HT-29 (cell line): ENCODE measurements at places on chromosomes 3 and 15.

DNA sequence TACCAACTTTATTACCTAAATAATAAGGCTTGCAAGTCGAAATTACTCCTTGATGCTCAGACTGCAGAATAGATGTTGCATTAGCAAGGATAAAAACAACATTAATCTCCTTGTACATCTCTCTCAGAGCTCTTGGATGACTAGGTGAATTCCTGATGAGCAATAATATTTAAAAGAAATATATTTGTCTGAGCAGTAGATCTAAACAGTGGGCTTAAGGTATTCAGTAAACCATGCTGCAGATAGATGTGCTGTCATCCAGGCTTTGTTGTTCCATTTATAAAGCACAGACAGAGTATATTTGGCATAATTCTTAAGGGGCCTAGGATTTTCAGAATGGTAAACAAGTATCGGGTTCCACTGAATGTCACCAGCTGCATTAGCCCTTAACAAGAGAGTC is 257.1 kb downstream of the TUSC7 start:
- DNase-seq: no peak

- no peak for DNase-seq
These were observed 22.6 kb downstream of the MEIS2 start for GRCh38 chr15:37077623-37078351.

DNA sequence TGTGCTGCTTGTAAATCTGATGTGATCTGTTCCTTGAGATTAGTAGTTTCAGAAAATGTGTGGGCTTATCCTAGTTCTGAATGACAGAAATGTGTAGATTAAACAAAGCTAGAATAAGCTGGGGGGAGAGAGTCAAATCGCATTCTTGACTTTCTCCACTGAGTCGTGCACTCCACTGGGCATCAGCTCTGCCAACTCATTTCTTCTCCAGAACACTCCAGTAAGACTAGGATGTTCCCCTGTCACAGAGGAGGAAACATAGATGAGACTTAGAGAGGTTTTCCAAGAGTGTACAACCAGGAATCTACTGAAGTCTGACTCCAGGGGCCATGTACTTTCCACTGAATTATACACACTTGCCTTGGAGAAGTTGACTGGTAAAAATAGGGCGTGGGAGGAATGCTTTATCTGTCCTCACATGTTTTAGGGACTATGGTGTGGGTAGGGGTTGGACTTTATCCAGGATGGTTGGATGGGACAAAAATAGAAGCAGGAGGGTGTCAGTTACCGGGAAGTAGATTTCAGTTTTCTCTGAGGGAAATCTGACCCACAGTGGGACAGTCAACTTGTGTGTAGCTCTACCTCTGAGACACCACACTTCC is 298.2 kb downstream of the UBE2E2 start:
- DNase-seq: no peak

- no peak for DNase-seq
These were observed 34.0 kb downstream of the SPTSSB start for GRCh38 chr3:161337311-161337710.

DNA sequence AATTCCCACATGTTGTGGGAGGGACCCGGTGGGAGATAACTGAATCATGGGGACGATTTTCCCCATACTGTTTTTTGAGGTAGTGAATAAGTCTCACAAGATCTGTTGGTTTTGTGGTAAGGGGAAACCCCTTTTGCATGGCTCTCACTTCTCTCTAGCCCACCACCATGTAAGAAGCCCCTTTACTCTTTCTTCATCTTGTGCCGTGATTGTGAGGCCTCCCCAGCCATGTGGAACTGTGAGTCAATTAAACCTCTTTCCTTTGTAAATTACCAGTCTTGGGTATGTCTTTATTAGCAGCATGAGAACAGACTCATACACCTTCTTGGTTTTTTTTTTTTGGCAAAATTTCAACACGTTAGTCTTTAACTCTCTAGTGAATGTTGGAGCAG is 18.1 kb downstream of the ARL8B start:
- no peak for DNase-seq

DNA sequence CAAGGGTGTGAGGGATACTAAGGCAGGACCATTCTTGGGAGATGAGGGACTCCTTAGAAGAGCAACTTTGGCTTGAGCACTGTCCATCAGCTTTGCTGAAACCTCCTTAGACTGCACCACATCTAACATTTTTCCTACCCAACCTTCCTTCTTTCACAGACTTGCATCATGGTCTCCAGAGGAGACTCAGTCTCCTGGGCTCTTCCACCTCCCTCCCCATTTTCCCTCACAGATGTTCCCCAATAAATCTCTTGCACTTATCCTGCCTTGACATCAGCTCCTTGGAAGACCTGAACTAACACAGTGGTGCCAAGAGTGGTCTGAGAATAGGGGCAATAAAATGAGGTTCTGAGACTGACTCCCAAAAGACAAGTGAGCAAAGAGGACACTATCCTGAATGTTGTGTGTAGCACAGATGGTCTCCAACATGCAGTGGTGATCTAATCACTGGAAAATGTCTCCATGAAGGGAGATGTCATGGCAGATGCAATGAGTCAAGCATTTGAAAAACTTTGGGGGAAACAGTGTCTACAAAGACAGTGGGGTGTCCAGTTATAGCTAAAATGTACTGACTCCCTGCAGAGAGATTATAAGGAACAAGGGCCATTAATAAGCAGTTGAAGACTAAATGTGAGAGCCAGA is 26.0 kb upstream of the BOC start:
- no peak for DNase-seq

GRCh38 chr3:8606701-8607231 is 37.8 kb downstream of the SSUH2 start:
- DNase-seq: no peak

GRCh38 chr15:85443046-85443445 is 62.6 kb downstream of the AKAP13 start:
- no peak for DNase-seq

DNA sequence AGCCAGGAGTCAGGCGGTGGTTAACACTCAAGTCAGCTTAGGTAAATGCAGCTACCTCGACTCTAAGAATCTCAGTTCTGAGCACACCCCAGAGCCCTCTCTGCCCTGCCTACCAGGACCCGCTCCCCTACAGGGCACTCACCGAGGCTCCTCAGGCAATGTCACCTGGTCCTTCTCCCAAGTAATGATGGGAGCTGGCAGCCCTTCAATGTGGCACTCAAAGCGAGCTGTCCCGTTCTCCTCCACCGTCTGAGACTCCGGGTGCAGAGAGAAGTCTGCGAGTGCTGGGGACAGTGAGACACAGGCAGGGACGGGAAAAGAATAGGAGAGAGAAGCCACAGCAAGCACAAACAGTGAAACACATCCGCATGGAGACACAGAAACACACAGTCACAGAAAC is 12.7 kb downstream of the IGDCC4 start:
- DNase-seq: no peak

DNA sequence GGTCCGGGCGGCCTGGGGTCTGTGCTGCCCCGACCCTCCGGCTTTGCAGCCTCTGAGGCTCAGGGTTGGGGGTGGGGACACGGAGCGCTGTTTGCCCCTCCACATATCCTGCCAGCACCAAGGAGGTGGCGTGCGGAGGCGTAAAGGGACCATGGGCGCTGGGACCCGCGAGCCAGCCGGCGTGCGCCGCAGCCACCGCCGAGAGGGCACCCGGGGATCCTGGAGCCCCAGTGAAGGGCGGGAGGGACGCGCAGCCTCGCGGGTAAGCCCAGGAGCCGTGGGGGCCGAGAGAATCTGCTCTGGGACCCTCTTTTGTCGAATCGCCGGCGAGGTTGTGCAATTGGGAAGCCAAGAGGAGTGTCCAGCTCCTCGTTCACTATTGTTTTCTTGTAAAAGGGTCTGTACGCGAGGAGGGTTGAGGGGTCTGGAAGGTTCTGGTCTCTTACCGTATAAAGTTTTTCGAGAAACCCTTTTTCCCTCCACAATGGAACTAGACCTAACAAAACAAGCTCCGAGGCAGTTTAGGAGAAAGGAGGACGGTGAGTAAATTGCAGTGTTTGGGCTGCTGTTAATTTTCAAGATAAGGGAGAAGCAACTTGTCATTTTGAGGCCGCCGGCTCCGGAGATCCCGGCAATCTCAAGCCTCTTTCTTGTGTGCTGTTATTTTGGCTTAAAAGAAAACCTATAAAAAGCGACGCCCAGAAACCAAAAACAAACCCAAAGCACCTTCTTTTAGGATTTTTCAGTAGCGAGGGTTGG is 29.9 kb upstream of the ST3GAL6 start:
- no peak for DNase-seq

GRCh38 chr15:76335307-76336253 is 993 bp upstream of the ISL2 start:
- DNase-seq: no peak

DNA sequence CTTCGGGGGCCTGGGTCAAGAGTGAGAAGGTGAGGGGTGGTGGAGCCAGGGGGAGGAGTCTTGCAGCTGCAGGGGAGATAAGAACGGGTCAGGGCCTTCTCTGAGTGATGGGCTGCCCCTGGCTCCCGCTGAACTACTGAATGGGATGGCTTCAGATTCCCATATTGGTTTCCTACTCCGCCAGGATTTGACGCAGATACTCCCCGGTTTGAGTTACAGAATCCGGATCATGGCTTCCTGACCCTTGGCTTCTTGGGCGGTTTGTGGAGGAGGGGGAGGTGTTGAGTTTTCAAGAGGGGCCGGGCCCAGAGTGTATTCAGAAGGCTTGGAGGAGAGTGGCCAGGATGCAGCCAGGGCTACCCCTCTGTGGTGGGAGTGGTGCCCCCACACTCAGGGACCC is 119.9 kb upstream of the ATP2B2 start:
- DNase-seq: no peak

- no peak for DNase-seq
These were observed 20.7 kb upstream of the GSK3B start for GRCh38 chr3:120114981-120115380.

DNA sequence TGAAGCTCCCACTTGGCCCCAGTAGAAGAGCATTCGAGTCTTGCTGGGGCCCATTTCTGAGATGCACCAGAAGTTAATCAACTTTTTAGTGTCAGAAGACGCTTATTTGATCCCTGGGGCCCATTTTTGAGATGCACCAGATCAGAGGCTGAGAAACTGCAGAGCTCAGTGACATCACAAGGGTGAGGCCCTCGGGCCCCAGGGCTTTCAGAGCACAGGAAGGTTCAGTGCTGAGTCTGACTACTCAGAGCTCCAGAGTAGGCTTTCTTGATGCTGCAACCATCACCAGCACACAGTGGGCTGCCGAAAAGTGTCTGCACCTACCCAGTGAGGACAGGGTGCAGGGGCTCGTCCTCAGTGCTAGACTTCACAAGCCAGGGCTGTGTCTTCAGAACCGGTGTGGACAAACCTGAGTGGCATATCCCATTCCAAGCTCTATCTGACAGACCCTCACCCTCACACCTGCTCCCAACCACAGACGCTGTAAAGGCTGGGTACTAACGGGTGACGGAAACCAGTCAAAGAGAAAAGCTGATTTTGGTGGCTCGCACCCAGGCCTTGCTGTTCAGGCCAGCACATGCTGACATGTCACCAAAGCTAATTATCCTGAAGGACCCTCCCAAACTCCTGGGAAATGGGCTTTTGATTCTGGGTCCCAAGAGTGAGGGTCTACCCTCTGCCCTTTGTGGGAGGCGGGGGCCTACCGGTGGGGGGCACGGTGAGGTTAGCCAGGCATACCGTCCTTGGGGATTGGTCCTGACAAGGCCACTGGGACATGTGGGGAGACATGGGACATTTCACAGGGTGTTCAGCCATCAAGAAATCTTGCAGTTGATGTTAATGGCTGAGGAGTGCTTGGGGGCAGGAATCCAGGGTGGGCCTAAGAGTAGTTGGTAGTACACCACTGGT is 83.0 kb downstream of the PDCD6IP start:
- no peak for DNase-seq

GRCh38 chr3:55486857-55487380 is at the start of gene WNT5A:
WNT5A (minus strand) TSS chr3:55487306; CDS start chr3:55486985, 321 bp downstream.
- DNase-seq: no peak

- peak; percentile 67 for DNase-seq
These were observed 309.6 kb downstream of the TUSC7 start for GRCh38 chr3:117019082-117019713.

GRCh38 chr3:12869035-12869621 is 27.8 kb upstream of the RPL32 start:
- DNase-seq: no peak

GRCh38 chr3:4993276-4994143 is 14.3 kb downstream of the BHLHE40 start:
- no peak for DNase-seq

DNA sequence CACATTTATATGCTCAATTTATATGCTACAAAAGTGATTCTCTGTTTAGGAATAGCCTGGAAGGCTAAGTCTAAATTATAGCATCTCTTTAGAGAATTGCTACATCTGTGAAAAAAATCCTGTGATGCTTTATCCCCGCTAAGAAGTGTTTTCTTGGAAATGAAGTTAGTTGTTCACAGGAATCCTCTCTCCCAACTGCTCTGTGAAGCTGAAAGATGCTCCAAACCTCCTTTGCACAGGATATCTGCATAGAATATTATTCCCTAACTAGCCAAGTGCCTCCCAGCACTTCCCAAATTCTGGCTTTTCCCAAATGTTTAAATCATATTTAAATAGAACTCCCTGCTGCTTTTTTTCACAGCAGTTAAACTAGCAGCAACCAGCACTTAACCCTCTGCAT is 132.2 kb downstream of the SRGAP3 start:
- DNase-seq: no peak

- DNase-seq: no peak
These were observed 199.7 kb downstream of the CHL1 start for GRCh38 chr3:396293-396692.

GRCh38 chr3:154040283-154040682 is 80.9 kb upstream of the ARHGEF26 start:
- DNase-seq: peak; percentile 55

DNA sequence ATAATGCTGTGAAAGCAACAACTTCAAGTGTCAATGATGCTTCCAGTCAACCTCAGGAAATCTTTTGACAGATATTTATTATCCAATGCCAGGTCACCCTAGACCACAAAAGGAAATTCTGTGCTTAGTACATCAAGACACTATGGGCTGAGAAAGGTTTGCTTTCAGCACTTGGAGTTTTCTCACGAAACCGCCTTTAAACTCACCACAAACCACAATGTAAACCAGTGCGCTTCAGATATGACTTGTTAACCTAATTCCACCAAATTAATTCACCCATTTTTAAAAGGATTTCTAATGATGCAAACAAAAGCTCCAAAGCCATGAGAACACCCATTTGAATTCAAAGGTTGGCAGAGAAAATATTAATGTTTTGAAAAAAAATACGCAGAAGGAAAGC is 292.9 kb upstream of the NR2F2 start:
- no peak for DNase-seq

- DNase-seq: no peak
These were observed 670 bp upstream of the ISLR start for GRCh38 chr15:74172701-74173379.

GRCh38 chr3:139505829-139506386 is 29.6 kb upstream of the RBP2 start:
- DNase-seq: no peak

- no peak for DNase-seq
These were observed 20.0 kb upstream of the PLCL2 start for GRCh38 chr3:16864610-16865313.
